ENCODE measurements at places on chromosomes 13 and 19.

GRCh38 chr19:51493776-51494175, 7.8 kb downstream of the SIGLEC12 start:
- DNase-seq: no peak

- DNase-seq: no peak
Observed at GRCh38 chr13:96075953-96076543, 13.9 kb upstream of the HS6ST3 start.

DNA sequence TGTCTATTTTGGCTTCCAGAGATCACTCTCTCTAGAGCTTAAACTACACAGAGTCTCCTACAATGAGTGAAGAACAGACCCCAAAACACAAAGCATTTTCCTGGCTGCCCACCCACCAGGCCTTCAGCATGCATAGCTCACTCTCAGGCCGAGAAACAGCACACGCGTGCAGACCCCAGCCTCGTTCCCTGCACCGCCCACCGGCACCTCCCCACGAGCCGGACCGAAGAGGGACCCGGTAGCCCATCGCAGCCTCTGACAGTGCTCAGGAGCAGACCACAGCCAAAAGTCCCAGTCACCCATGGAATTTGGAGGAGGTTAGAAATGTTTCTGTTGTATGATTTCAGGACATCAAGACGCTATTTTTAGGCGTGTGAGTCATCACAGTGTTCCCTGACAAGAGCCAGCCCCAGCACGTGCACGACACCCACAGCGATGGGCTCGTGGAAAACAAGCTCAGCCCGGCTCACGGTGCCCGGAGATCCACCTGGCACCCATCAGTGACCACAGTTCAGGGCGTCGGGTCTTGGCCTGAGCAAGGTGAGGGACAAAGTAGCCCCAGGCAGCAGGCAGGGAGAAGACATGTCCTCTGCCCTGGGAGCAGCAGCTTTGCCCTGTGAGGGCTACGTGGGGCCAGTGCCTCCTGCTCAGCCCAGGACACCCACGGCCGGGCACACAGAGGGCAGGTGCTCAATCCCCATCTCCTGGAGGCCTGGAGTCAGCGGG, 50.1 kb upstream of the SPACA7 start:
- DNase-seq: no peak

GRCh38 chr13:105773863-105774538, 761.5 kb downstream of the EFNB2 start:
- no peak for DNase-seq

- DNase-seq: no peak
Observed at GRCh38 chr19:35212241-35212640, 16.3 kb downstream of the FAM187B start.

DNA sequence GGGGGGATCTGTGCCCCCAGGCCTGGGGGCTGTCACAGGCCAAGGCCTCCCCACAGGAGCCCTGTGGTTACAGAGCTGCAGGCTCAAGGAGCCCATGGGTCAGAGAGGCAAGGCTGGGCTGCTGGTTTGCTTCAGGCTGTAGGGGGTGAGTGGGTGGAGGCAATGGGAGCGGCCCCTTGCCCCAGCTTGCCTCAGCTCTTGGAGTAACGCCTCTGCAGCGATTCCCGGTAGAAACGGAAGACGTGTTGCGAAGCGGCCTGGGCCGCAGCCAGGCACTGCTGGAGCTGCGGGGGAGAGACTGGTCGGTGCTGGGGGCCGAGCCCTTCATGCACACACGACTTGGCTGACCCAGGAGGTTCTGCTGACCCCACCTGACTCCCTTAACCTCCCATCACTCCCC, 10.1 kb downstream of the TMEM91 start:
- DNase-seq: no peak

- DNase-seq: peak; percentile 39
Observed at GRCh38 chr19:18419699-18420460, 682 bp downstream of the SSBP4 start.

GRCh38 chr13:79226938-79227337, 179.1 kb downstream of the RBM26 start:
- DNase-seq: no peak

- no peak for DNase-seq
Observed at GRCh38 chr19:45098521-45099466, 5.8 kb downstream of the PPP1R37 start.

GRCh38 chr13:21901336-21901735, 230.5 kb downstream of the FGF9 start:
- no peak for DNase-seq

- DNase-seq: no peak
Observed at GRCh38 chr19:37874784-37875183, 31.6 kb downstream of the WDR87 start.

DNA sequence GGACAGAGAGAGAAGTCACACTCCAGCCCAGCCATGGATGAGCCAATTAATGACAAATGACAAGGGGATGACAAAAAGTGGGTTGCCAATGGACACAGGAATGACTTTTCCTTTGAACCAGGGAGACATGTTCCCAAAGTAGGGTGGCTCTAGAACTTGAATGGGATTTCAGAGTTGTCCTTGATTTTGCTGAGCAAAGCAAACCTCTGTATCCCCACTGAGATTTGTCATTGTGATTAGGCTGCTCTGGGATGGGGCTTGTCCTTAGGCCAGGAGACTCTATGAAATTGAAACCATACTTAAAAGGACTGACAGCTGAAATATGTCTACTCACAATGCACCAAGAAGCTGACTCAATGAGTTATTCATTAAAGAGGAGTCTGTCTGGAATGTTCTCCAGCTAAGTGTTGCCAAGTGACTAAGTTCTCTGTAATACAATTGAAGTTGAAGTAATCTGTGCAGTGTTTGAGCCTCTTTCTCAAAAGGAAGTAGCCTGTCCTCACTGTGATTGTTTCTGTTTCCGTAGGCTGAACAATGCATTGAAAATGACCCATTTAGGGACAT, 69.0 kb upstream of the PCDH9 start:
- DNase-seq: no peak

DNA sequence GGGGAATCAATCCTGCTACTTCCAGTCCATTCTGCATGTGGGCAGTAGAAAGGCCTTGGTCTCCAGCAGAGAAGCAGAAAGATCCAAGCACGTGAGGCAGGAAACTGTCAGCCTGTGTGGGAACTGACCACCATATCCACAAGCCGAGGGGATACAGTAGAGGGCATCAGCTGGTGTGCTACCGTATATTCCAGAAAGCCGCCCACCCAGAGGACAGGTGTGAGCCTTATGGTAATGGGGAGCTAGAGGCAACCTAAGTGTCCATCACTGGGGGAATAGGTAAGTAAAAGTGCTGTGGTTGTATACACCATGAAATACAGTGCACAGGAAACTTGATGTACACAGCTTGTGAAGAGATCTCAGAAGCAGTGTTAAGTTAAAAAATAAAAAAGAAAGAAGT, 2.8 kb upstream of the IFNL1 start:
- no peak for DNase-seq

DNA sequence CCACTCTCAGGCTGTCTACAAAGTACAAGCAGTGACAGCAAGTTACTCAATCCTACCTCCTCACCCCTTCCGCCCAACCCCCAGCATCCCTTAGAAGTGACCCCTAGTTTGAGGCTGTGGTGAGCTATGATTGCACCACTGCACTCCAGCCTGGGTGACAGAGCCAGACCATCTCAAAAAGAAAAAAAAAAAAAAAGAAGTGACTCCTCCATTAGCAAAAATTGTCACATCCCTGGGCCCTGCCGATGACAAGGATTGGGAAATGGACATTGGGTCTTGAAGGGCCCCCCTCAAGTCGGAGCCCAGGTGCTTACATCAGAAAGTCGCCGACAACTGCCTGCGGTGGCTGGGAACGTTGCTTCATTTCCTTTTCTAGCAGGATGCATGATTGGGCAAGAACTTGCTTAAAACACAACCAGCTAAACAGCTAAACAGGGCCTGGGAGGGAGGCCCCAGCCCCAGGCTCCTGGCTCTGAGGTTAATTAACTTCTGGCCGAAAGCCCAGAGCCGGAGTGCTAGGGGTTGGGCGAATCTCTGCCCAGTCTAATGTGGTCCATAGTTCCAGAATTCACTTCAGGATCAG, 15.3 kb downstream of the RAB3D start:
- no peak for DNase-seq

GRCh38 chr19:40417643-40417981, 4.4 kb upstream of the PRX start:
- DNase-seq: no peak

DNA sequence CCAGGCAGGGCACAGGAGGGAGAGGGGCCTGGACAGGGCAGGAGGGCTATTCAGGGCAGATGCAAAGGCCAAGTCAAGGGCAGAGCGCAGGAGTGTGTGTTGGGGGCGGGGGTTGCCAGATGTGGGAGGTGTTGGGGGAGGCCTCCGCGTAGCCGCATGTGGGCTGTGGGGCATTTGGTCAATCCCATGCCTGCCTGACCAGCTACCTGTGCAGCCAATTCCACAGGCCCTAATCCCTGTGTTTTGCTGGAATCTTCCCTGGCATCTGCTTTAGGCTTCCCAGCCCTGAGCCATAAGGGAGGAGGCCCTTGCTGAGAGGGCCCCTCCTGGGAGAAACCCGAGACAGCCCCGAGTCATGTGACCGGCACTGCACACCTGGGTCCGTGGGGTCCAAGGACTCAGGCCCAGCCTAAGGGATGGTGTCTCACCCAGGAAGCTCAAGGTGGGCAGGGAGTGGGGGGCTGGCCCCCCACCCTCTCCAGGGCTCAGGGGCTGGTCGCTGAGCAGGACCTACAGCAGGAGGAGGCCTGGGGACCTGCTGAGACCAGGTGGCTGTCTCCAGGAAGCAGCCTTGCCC, 20.3 kb downstream of the RFX1 start:
- DNase-seq: no peak

DNA sequence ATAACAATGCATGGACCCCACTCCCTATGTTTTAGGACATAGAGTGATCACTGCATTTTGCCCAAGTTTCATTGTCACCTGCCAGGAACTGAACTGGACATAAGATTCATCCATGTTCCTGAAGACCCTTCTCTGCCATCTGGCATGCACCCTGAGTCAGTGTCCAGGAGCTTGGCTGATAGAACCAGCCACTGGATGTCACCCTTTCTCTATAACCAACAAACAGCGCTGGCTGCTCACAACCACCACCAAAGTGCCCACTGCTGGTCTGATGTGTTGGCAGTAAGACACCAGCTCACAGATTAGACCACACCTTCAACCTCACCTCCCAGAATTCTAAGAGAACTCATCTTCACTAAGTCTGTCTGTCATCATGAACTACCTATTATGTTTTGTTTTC, 333.4 kb downstream of the ITGBL1 start:
- no peak for DNase-seq

DNA sequence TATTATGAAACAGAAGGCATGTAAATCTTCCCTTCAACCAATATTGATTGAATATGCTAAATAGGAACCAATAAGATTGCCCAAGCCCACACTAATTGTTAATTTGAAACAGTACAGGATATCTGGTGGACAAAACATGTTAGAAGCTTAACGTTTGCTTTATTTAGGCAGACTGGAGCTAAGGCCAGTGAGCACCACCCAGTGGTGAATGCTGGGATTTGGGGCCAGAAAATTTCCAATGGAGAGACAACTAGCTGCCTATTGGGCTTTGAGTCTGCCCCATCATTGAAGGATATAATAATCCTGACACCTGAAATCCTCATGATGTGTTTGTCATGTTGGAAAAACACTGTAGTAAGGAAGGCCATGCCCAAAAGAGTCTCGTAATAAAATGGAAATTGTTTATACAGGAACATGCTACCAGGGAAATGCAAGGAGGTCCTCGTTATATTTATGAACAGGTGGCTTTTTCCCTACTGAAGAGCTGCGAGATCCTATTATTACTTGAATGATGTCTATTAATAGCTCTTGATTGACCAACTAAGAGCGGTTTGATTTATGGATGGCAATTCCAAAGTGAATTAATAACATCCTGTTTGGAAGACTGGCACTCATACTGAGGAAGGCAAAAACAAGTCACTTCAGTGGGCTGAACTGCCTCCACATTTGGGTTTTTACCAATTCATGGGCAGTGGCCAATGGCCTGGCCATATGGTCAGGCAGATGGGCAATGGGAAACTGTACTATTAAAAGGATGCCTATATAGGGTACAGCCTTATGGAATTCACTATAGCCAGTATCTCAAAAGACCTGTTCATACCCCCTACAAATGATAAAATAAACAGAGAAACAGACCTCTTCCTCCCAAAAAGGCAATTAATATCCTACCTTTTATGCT, 8.7 kb downstream of the SIGLECL1 start:
- no peak for DNase-seq

DNA sequence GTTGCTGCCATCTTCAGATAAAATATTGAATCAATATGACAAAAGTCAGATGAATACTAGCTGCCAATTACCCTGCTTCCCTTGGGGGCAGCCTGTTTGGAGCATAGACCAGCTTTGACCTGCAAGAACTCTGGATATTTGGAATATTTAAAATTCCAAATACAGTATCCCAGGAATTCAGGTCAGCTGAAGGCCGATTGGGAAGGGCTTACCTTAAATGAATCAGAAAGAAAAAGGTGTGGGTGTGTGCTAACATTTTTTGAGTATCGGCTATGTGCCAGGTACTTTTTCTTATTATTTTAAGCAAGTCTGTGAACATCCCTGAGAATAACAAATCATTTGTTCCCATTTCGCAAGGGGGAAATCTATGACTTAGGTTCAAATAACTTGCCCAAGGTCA, 1.8 kb upstream of the RUBCNL start:
- DNase-seq: no peak

DNA sequence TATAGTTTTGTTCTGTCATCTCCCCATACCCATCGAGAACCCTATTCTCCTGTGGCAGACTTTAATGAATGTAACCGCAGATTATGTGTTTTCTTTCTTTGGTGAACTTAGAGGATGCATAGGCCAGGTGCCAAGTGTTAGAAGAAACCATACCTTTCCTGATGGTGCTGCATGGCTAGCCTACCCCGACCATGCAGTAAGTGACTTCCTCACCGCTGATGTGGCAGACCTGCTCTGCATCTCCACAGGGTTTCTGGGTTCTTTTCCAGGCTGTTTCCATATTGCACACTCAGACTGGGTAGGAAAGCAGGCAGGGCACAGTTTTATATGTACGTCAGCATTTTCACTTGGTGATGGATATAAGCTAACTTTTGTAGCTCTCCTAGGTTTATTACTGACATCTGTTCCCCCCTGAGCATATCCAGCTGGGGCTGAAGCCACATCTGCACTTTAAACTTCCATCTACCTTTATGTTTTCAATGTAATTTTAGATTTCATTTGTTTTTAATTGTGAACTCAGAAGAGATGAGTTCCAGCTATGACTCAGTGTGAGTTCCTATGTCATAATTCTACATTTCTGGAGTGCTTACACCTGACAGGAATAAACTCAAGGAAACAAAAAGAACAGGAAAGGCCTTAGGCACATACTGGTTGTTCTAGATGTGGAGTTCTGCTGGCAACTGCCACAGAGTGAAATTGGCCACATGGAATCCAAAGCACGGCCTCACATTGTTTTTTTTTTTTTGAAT, 42.3 kb downstream of the LRCH1 start:
- no peak for DNase-seq

DNA sequence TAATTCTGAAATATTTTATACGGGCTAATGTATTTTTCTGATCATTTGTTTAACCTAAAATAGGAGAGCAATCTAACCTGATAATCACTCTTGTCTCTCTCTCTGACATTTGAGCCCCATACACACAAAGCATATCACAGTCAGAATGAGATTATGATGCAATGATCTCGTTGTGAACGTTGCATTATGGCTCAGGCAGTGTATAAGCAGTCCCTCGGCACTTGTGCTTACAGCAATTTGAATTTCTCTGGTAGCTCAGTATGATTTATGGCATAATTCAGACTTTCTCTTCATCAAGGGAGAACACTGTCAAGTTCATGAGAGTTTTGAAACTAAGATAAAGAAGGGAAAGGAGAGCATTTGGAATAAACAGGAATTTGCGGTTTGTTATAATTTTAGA, 256.1 kb downstream of the DACH1 start:
- no peak for DNase-seq
